ENCODE measurements at places on chromosomes 1 and 21.

DNA sequence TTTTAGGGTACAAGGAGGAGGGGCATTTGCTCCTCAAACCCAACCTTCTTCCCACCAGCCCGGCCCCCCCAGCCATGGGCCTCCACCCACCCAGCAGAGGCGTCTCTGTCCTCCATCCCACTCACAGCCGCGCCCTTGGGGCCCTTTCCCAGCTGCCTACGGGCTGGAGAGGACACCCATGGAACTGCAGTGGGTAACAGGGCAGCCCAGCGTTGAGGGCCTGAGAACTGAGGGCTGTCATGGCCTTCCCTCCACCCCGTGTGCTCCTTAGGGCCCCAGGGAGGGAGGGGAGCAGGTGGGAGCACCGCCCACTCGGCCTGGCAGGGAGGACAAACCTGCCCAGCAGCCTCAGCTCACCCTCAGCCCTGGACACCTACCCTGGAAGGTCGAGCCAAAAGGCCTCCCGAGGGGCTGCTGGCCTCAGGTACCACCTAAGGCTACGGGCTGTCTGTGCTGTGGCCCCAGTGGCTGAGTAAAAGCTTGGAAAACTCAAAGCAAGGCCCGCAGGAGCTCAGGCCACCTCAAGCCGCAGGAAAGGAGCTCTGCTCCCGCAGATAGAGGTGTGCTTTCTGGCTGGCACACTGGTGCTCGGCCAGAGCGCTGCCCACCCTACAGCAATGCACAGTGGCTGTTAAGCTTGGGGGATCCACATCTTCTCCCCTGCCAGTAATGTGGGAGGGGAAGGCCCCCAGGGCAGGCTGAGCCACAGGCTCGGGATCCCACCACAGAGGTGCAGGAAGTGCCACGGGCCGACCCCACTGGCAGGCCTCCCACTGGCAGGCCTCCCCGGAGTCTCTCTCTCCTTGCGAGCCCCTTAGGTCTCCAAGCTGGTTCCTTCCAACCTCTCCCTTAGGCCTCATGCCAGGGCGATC, 2.2 kb upstream of the ARHGEF16 start:
- DNase-seq = no peak

DNA sequence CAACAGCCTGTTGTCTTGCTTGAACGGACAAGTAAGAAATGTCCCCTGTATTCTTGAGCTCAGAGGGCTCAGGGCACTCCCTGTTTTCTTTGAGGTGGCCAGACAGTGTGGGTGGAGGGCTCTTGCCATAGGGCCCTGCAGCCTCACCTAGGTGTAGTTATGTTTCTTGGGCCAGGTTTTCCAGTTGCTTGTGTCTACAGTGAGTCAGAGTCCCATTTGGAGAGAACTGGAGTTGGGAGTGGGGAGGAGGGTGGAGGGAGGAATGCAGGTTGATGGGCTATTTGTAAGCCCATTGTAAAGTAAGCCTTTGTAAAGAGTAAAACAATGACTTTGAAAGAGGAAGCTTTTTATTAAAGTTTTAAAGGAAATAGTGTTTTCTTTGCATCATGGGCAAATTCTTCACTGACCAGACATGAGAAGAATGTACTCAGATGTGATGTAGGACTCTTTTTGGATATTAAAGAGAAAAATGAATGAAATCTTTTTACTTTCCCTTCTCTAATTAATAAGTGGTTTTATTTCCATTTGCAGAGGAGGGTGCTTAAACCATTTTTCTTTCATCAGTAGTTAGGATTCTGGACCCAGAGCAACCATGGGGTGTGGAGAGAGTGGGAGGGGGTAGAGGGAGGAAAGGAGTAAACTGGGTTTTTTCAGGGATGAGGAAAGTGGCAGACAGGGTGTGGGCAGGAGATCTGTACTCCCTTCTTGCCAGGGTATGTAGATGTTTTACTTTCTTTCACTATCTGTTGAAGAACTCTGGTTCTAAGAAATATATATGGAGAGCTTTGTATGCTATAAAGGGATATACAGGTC, 45.1 kb upstream of the MACF1 start:
- no peak for DNase-seq

DNA sequence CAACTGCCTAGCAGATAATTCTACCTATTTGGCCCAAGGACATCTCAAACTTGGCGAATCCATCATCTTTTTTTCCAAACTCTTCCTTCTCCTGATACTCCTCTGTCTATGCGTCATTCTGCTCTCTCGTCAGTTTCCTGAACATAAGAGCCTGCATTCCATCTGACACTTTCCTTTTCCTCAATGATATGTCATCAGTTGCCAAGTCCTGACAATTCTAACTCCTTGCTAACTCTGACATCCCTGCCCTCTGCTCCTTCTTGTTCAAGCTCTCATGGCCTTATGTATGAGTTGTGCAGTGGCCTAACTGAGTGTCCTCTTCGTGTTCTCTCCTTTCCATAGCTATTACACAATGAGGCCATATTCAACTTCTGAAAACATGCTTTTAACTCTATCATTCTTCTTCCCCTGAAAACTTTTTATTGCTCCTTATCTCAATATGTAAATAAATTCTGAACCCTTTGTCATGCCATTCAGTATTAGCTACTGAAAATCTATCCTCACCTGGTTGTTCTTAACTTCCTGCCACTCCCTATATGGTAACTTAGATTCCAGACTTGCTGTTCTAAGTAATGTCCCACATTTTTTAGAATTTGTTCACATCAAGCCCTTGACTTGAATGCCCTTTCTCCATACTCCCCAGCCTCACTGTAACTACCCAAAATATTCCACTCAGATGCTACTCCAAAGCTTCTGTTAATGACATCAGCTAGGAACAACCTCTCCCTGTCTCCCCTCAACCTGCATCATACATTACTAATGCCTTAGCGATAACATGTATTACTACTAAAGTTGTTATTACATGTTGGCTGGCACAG, 11.5 kb downstream of the PALMD start:
- DNase-seq = no peak

DNA sequence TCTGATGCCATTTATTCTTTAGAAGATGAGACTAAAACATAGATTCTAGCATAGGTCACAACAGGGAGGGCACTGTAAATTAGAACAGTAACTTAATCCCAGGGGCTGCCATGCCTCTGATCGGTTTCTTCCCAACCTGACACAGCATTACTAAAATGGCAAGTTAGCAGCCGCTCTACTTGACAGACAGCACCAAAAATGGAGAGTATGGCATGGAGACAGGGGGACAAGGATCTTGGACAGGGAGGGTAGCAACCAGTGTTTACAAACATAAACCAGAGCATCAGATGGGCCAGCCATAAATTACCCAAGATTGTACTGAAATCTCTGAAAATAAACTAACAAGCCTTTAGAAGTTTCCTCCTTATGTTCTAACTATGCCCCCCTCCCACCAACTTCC, 5.9 kb downstream of the DUSP10 start:
- no peak for DNase-seq

DNA sequence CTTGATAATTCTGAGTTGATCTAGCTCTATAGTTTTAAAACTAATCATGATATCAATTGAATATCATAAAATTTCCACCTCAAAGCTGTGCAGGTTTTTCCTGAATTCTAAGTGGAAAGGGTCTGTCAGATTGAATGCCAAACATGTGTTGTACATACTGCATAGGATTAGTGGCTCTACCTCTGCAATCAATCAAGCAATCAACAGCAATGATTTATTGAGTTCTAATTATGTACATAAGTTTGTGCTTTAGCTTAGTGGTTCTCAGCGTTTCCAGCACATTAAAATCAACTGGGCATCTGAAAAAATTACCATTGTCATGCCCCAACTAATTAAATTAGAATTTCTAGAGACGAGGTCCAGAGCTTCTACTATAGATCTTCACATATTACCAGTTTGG, 251.5 kb downstream of the BACH1 start:
- DNase-seq = no peak

GRCh38 chr21:36992671-36993070, 13.8 kb upstream of the RIPPLY3 start:
- no peak for DNase-seq

DNA sequence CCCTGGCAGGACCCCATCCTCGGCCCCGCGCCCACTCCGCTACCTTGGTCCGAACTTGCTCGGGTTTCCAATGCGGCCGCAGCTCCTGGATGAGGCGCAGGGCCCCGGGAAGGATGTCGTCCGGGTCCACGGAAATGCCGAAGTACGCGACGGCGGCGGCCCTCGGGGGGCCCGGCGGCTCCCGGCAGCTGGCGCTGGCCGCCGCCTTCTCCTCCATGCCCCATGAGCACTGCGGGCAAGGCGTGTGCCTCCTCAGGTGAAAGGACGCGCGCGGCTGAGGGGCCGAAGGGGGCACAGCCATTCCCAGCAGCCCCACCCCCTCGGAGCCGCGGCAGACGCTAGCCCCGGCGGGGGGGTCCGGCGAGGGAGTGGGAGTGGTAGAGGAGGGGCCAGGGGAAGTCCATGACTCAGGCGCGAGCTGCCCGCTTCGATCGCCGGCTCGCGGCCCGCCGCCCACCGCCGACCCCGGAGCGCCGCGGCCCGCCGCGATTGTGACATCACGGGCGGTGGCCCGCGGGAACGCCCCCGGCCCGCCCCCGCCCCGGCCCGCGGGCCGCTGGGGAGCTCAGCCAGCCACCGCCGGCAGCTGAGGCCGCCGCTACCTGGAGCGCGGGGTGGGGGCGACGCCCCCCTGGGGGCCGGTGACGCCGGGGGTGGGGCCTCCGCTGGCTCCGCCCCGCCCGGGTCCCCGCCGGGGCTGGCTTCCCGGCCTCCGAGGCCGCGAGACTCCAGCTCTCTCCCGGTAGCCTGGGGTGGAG, at the start of gene ETNK2:
Gene ETNK2 (minus strand): TSS at position 493 of the 758 bp plus-strand sequence. CDS start 192 bp downstream, at position 301.
- peak; percentile 57 for DNase-seq

DNA sequence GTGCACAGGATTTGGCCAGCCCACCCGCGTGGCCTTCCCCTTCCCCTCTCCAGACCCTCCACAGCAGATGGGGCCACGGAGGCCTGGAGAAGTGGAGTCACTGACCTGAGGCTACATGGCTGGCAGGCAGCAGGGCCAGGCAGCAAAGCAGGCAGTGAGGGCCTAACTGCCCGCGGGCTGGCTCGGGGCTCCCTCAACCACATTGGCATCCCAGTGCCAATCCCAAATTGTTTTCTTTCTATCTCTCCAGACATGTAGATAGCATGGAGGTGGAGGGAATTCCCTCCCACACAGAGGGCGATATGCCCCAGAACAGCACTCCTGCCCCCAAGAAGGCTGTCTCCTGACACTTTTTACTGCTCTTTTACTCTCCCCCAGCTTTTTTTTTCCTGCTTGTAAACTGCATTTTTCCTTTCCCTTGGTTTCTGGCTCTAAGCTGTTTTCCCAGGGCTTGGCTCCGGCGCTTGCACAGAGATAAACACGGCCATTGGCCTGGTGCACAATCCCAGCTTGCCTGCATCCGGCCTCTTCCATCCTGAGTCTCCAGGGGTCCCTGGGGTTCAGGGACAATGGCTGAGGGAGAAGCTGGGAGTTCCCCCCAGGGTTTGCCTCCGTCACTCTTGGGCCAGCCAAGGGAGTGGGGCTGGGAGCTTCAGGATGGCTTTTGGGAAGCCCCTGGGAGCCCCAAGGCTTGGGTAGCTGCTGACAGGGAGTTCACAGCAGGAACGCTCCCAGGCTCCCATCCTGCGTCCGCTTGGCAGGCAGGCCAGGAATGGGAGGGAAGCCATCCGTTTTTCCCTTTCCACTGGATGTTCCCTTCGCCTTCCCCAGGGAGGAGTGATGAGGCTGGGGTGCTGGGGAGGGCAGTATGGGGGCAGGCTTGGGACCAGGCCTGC, 7.0 kb downstream of the EPHX1 start:
- no peak for DNase-seq

- DNase-seq = no peak
These were observed 64.2 kb downstream of the SERINC2 start for GRCh38 chr1:31476891-31477846.

- DNase-seq = no peak
These were observed 8.6 kb upstream of the NKAIN1 start for GRCh38 chr1:31248276-31248675.
